Sigmoid colon (tissue), 7 donors: ENCODE measurements at places on chromosomes 12 and 14. TPM values are rescaled to one million over a fixed set of nuclear protein-coding genes. Genes with fewer than 3 reads are reported as not detected.

TTC7B gene
- polyA plus RNA-seq: 5.5 TPM

TAS2R9 gene
- not detected for polyA plus RNA-seq

KLRB1 gene
- 3.4 TPM for polyA plus RNA-seq

CRIP2 gene
- 13.6 TPM for polyA plus RNA-seq

DAO gene
- 9.0 TPM for polyA plus RNA-seq

SERPINA12 gene
- polyA plus RNA-seq: not detected
